Left ventricle myocardium inferior (tissue), 1 donor: ENCODE measurements at places on chromosomes 7 and 10. TPM values are rescaled to one million over a fixed set of nuclear protein-coding genes. Genes with fewer than 3 reads are reported as not detected.

TMEM229A gene
- total RNA-seq = not detected

TMEM196 gene
- total RNA-seq = not detected

NEURL1 gene
- 0.14 TPM for total RNA-seq

LRRC18 gene
- not detected for total RNA-seq

CPN1 gene
- total RNA-seq = not detected

ASB15 gene
- total RNA-seq = 76.8 TPM

CTAGE4 gene
- 0.16 TPM for total RNA-seq

ZC3HAV1L gene
- total RNA-seq = 3.4 TPM

SSC4D gene
- total RNA-seq = 0.99 TPM

LRRC4 gene
- 4.4 TPM for total RNA-seq

COL13A1 gene
- total RNA-seq = 2.5 TPM

FZD1 gene
- total RNA-seq = 14.1 TPM

NUTM2A gene
- 2.2 TPM for total RNA-seq

SMKR1 gene
- total RNA-seq = not detected

EPDR1 gene
- 74.4 TPM for total RNA-seq

NEUROG3 gene
- not detected for total RNA-seq

GIMAP8 gene
- total RNA-seq = 11.0 TPM

CALML5 gene
- not detected for total RNA-seq

GSDME gene
- 5.6 TPM for total RNA-seq

C10orf62 gene
- 1.5 TPM for total RNA-seq

HYAL4 gene
- total RNA-seq = not detected

AKR1B1 gene
- total RNA-seq = 280 TPM

CRHR2 gene
- 0.19 TPM for total RNA-seq

IL2RA gene
- total RNA-seq = 2.3 TPM

GRB10 gene
- 40.6 TPM for total RNA-seq

ZNF425 gene
- 0.58 TPM for total RNA-seq

TFPI2 gene
- total RNA-seq = 1.5 TPM

FBXO24 gene
- total RNA-seq = 0.25 TPM

TMEM176B gene
- total RNA-seq = 34.0 TPM

CALCR gene
- total RNA-seq = 0.08 TPM

DNAJC12 gene
- total RNA-seq = 6.1 TPM

TRIM50 gene
- total RNA-seq = 0.33 TPM

CREB5 gene
- 9.8 TPM for total RNA-seq

SFTPA1 gene
- not detected for total RNA-seq

HOXA6 gene
- total RNA-seq = not detected

ADGRA1 gene
- not detected for total RNA-seq

IQUB gene
- total RNA-seq = 0.38 TPM

CALHM3 gene
- total RNA-seq = not detected

CPVL gene
- 86.3 TPM for total RNA-seq

THSD7A gene
- 1.6 TPM for total RNA-seq

ST8SIA6 gene
- total RNA-seq = 10.1 TPM

AVPI1 gene
- 6.7 TPM for total RNA-seq

COL17A1 gene
- not detected for total RNA-seq

SPDYE5 gene
- total RNA-seq = not detected

ENKUR gene
- not detected for total RNA-seq

CCL24 gene
- total RNA-seq = not detected

FAM25A gene
- not detected for total RNA-seq

AKR1C4 gene
- not detected for total RNA-seq

HOXA2 gene
- not detected for total RNA-seq

PLCE1 gene
- 11.2 TPM for total RNA-seq

IL6 gene
- 0.69 TPM for total RNA-seq

FGFBP3 gene
- 0.22 TPM for total RNA-seq

ANXA11 gene
- 390 TPM for total RNA-seq

AKR1C8 gene
- 0.22 TPM for total RNA-seq

PIK3AP1 gene
- total RNA-seq = 5.4 TPM

CLDN3 gene
- not detected for total RNA-seq
